ENCODE measurements at places on chromosomes 5 and 9.
A peak's percentile ranks its signal among the peaks of the same experiment; 100 is the strongest.

GRCh38 chr5:150052956-150053712 lies 33.2 kb downstream of the CSF1R start:
- peak; percentile 97 for DNase-seq

DNA sequence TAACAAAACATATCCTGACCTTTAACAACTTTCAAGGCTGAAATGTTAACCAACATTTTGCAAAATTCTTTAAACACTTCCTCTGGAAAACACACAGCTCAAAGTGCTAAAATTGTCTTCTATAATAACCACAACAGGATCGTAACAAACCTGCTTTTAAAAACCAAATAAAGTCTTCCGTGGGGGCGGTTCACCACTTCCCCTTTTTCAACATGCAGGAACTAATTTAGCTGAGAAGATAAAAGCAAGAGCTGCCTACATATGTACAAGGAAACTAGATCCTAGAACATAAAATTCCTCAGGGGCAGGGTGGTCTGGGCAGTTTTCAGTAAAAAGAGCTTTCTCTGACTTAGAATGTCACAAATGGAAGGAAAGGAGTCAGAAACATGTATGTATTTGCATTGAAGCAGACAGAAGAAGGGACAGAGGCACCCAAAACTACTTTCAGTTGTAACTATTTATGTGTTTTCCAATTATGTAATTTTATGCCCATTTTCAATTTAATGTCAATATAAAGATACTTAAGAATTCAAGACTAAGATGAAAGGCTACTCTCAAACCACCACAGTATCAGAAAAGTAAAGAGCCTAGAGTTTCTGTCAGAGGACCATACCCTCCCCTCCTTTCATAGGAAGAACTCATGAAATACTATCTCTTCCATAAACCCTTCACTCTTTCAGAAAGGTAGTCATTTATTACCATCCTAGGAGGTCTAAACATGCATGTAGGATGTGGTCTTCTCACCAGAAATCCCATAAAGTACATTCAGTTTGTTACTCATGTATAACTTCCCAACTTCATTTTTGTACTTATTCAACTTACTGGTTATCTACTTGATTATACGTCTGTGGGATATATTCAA lies 185.9 kb upstream of the RASA1 start:
- DNase-seq: no peak

DNA sequence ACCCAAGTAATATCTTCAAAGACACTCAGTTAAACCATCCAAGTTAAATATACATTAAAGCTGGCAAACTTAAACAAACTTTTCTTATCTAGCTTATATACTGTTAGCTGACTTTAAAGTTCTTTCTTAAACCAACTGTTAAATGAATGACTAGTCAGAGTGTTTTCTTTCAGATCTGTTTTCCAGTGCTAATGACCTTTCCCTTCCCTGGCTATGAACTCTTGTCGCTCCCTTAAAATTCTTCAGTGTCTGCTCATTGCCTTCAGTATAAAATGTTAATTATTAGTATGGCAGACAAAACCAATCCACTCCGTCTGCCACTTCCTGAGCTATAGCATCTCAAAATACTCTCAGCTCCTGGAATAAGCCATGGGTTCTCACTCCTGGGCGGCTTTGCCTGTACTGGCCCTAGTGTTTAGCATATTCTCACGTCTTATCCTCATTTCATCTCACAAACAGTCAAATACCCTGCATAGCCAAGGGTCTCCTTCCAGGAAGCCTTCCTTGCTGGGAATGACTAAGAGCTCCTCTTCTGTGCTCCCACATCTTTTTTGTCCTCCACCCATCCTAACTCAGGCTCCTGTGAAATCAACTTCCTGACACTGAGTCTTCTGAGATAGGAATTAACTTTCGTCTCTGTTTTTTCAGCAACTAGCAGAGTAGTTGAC lies 87.7 kb downstream of the VCAN start:
- peak; percentile 78 for DNase-seq

- DNase-seq: no peak
Measured at GRCh38 chr5:155833287-155833686, 493.7 kb upstream of the SGCD start.

- no peak for DNase-seq
Measured at GRCh38 chr5:56639476-56639875, 175.9 kb upstream of the MAP3K1 start.

- no peak for DNase-seq
Measured at GRCh38 chr5:172078726-172079345, 72.4 kb upstream of the FBXW11 start.
